Activated CD4-positive, alpha-beta T cell treated with anti-CD3 and anti-CD28 coated beads, Interleukin-2, amount 50 U/mL, for 48 hours (primary cell): ENCODE measurements at places on chromosomes 7 and 10.

- peak; percentile 79 for DNase-seq
These were observed 4.2 kb upstream of the UPP1 start for GRCh38 chr7:48084727-48085432.

- no peak for DNase-seq
These were observed 282.9 kb downstream of the PAXIP1 start for GRCh38 chr7:154720016-154720415.

- no peak for DNase-seq
These were observed 5.1 kb downstream of the BLNK start for GRCh38 chr10:96266118-96266770.

- no peak for DNase-seq
These were observed 62.5 kb downstream of the R3HCC1L start for GRCh38 chr10:98196985-98197384.

- peak; percentile 57 for DNase-seq
These were observed 642 bp upstream of the COL13A1 start for GRCh38 chr10:69801094-69801433.

GRCh38 chr7:2048006-2048405, 184.7 kb downstream of the MAD1L1 start:
- no peak for DNase-seq

- no peak for DNase-seq
These were observed 54.3 kb upstream of the SEMA3A start for GRCh38 chr7:84248843-84249242.

GRCh38 chr10:26243351-26243720, 26.8 kb downstream of the GAD2 start:
- DNase-seq: no peak

GRCh38 chr7:19619122-19619521, 89.7 kb downstream of the POLR1F start:
- no peak for DNase-seq

- peak; percentile 72 for DNase-seq
These were observed 1.5 kb upstream of the GRIFIN start for GRCh38 chr7:2477447-2478398.

DNA sequence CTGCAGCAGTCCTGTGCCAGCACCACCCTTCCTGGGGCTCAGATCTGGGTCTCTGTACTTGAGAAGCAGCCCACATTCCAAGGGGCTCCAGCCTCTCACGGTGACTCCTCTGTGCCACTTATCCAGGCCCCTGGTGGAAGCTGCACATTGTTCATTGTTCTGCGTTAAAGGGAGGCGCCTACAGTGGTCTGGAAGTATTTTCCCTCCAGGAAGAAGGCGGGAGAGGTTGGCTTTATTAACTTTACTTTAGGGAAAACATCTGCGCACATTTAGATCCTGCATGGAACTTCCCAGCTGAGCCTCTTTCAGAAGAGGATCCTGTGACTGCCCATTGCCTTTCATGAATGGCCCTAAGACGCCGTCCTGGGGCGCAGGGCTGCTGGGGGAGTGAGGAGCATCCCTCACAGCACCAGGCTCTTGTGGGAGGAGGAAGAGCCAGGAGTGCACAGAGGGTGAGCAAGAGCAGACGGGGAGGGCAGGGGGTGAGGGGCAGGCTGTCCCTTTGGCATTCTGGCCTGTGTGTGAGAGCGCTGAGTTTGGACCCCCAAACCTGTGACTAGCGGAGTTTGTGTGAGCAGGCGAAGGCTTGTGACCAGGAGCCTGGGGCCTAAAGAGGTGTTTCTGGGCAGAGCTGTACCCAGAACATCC, 98.6 kb upstream of the BTBD16 start:
- no peak for DNase-seq

DNA sequence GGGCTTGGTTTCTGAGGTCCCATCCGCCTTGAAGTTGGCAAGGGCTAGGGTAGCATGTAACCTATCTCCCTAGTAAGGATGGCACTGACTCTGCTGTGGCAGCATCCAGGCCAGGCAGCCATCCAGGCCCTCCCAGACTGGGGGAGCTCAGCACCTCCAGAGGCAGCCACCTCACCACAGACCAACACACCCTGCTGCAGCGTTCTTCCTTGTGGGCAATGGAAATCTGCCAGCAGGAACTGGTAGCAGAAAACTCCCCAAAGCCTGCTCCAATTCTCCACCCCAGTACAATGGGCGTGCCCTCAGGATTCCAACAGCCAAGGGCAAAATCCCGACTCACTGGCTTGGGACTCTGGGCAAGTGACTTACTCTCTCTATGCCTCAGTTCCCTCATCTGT, 27.5 kb downstream of the DLG5 start:
- no peak for DNase-seq

- no peak for DNase-seq
These were observed 44.5 kb downstream of the LANCL2 start for GRCh38 chr7:55409482-55410225.

DNA sequence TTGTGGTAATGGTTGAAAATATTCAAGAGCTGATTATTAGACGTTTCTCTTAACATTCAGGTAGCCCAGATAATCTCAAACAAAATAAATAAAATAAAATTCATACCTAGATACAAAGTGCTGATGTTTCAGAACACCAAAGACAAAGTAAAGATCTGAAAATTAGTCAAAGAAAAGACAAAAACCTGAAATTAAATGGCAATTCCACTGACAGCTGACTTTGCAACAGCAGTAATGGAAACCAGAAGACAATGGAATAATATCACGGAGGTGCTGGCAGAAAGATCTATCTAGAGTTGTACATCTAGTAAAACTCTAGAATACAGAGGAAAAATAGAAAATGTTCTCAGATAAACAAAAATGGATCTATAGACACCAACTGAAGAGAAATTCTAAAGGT, 58.0 kb upstream of the IKZF1 start:
- DNase-seq: no peak

DNA sequence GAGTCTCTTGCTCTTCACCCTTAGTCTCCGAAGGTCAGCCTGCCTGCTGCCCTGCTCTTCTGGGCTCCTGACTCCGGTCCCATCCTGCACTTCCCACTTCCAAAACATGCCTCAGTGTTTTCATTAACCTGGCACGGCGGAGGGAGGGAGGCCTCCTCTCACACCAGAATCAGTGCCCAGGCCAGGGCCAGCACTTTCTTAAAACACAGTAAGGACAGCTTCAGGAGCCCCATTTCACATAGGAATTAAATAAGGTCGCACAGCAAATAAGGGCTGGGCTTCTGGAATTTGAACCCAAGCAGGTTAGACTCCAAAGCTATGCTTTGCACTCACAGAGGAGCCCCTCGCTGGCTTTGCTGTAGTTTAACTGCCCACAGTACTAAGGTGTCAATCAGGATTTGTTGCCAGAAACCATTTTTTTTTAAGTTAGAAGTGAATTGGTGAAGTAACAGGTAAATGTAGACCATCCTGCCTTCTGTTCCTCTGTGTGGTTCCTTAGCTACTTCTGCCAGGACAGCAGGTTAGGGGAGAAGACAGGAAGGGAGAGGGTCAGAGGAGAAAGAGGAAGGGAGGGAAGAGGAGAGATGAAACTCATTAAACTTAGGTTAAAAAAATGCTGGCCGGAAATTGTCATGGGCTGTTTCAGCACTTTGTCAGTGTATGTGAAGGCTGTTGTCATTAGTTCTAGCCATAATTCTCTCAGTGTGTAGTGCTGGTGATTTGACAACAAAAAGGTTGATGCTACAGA, 1.1 kb downstream of the RASSF4 start:
- DNase-seq: no peak

DNA sequence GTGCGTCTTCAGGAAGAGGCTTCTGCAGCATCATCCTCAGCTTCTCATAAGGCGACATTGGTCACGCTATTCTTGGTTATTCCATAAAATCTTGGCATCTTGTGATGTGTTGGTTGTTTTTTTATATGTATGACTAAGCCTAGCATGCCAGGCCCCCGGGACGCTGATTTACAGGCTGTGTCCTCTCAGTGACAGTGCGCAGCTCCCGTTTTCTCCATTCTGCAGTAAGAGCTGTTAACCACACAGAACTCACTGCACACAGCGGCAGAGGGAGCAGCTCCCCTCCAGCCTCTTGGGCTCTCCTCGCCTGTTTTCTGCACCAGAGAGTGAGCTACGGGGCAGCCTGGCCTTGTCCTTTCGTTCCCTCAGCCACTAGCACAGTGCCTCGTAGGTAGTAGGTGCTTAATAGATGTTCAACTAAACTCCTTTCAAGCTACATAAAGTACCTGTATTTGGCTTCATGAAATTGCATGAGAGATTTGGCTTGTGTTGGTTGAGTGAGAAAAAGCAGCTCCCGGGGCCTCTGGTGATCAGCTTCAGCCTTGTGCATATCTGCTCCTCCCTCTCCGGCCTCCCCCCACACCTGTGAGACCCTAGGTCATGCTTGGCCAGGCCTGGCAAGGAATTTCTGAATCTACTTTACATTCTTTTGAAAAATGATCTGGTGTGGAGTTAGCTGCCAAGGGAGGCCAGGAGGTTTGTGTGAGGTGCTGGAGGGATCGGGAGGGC, 116.2 kb downstream of the WDR37 start:
- no peak for DNase-seq

DNA sequence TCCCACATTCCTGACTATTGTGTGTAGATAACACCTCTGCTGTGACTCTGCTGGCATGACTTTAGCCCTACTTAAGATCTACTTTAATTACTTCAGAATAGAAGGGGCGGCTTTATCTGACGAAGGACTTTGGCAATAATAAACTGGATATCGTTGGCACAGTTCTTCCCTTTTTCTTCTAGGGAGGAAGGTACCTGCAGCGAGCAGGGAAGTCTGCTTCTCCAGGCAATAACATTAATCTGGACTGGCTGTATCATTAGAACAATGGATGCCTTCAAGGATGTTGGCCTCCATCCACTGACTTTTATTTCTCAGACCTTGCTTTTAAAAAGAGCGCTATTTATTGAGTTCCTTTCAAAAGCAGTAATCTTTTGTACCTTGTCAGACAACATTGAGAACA, 172.6 kb upstream of the THSD7A start:
- no peak for DNase-seq

GRCh38 chr7:49775065-49775948, 1.9 kb downstream of the VWC2 start:
- no peak for DNase-seq

- DNase-seq: no peak
These were observed 47.7 kb downstream of the VIPR2 start for GRCh38 chr7:159096736-159097581.

- DNase-seq: no peak
These were observed 381.7 kb downstream of the GPAM start for GRCh38 chr10:111801841-111802240.

GRCh38 chr10:130615457-130615856, 479.3 kb downstream of the GLRX3 start:
- no peak for DNase-seq

GRCh38 chr10:15015451-15015850, 28.3 kb upstream of the OLAH start:
- DNase-seq: no peak

- peak; percentile 53 for DNase-seq
These were observed 4.1 kb downstream of the IMPDH1 start for GRCh38 chr7:128405471-128406313.

DNA sequence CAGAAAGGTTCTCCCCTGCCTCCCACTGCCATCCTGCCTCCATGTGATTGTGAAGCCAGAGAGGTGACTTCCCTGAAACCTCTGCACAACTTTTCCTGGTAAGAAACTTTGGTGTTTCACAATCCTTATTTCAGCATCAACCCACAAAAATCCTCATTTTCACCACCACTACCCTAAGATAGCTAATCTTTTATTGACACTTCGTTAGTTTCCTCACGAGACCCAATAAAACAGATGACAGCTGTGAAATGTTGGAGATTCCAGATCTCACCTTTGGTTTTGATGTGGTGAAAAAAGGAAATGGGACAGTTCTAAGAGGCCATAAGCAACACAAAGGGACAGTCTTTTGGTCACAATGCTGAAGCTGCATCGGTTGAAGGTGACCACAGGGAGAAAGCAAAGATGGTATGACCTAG, 59.9 kb upstream of the TM9SF3 start:
- DNase-seq: no peak

GRCh38 chr7:43302773-43303460, 190.5 kb downstream of the HECW1 start:
- no peak for DNase-seq

DNA sequence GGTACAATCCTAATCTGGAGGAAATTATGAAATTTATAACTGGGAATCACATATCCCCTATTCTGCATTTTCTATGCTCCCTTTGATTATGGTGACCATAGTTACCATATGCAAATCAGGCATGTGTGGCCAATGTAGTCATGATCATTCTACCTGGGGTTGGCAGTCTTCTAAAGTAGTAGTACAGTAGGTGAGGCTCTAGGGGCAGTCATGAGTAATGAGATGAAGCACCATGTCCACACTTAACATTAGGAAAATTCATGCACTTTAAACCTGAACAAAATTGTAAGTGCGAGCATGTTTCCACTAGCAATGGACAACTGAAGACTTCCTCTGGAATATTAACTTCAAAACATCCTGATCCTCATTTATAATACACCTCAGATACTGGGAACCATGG, 545.9 kb downstream of the SUGCT start:
- DNase-seq: no peak

GRCh38 chr10:86755740-86756510, 494 bp upstream of the BMPR1A start:
- peak; percentile 91 for DNase-seq

DNA sequence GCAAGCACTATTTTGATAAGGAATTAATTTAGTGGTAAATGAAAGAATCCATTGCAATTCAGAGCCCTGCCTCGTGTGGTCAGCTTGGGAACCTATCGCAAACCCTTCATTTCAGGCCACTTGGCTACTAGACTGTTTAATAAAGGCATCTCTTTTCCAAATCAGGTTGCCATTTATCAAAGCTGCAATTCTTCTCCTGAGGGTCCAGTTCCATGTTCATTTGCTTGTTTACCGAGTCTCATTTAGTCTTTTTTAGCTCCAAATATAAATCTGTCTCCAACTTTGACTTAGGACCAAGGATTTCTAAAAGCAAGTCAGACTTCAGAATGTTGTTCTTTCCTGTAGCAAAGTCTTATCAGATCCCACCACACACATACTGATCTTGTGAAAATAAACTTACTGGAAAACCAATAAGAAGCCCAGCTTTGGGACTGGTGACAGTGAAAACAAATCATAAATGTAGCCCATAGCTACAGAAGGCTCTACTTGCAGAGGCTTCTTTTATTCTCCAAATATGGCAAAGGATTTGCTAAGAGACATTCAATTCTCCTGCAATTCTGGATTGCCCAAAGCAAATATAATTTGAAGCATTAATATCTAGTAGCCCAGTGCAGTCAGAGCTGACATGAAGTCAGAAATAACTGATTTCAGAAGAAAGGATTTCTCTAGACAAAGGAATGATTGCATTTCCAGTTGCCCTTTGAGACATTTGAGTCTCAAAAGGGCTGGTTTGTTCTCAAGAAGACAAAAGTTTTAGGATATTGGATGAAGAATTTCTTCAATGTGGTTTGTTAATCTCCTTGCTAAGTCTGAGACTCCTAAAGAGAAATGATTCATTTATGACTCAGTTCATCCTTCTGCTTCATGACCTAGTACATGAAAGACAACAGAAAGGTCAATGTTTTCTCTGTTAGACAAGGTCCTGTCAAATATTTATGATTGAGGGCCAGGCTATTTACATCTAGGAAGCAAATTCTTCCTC, 28.0 kb downstream of the PPP1R3C start:
- no peak for DNase-seq

DNA sequence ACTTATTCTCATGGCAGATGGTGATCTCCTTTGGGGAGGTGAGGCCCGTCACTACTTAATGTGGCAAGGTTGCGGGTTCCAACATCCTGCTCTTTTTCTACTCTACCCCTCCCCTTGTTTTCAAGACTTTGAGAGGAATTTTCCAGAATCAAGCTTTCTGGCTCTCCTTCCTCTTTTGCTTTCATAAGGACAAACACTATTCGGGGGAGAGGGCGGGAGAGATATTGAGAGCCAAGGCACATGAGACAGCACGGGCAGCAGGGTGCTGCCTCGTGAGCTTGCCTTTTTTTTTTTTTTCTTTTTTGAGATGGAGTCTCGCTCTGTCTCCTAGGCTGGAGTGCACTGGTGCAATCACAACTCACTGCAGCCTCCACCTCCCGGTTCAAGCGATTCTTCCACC, 6.9 kb upstream of the PFKFB3 start:
- DNase-seq: no peak
